ENCODE measurements at places on chromosomes 3 and 15.

DNA sequence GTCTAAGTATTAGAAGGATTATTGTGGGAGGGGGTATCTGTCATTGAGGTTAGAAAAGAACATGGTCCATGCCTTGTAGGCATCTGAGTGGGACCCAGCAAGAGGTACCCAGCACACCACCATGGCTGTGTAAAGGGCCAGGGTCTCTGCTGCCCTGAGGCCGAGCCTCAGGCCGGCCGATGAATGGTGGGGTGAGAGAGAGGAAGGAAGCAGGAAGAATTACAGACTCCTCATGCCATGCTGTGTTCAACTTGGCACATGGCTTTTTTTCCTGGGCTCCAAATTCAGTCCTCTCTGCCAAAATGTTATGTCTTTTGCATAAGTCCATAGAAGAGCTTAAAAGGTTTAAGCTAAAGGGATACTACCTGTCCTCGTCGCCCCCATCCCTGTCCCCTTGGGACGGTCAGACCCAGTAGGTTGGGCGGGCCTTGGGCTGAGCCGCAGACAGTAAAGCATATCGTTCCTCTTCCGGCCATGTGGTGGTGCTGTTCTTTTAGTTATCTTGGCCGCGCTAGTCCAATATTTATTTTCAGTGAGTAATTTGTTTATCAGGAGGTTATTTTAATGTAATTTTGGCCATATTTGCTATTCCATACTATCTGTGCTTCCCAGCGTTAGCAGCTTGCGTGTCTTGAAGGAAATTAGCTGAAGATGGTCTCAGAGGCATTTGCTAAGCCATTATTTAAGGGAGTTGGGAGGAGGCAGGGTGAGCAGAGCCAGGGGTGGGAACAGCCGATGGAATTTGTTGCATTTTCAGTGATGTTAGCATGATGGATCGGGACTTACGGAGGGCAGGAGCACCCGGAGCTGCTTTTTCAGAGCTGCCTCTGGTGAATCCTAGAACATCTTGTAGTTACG is 152.4 kb downstream of the AGBL1 start:
- DNase-seq, result no peak

- no peak for DNase-seq
These were observed 202.2 kb upstream of the CMC1 start for GRCh38 chr3:28039234-28039633.

GRCh38 chr3:19596408-19596807 is 337.6 kb downstream of the EFHB start:
- DNase-seq, result no peak

DNA sequence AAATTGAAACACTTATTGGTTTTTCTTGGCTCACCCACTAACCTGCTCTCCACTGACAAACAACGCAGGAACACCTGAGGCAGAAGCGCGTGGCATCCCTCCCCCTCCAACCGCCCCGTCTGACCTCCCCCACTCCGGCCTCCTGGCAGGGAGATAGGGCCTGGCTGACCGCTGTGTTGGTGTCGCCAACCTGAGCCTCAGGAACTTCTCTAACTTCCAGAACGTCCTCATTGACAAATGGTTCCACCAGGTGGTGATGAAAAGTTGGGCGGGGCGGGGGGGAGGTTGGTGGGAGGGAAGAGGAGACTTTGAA is 22.8 kb downstream of the IL17RD start:
- DNase-seq, result no peak

- DNase-seq, result no peak
These were observed 34.8 kb downstream of the B3GALNT1 start for GRCh38 chr3:161070252-161070930.

DNA sequence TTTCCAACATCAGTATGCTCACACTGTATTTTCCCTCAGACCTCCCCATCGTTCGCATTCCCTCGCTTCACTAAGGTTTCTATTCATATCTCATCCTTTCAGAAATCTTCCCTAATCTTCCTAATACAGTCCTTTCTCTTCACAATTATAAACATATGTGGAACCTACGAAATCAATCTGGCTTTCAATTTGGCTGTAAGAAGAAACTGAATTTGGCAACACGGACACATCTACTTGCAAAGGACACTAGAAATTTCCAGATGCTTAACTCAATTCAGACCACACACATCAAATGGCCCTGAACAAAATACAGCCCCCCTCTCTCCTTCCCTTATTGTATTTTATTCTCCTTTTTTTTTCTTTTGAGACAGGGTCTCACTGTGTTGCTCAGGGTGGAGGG is 39.1 kb upstream of the TM4SF19 start:
- DNase-seq, result no peak

- no peak for DNase-seq
These were observed 25.0 kb downstream of the TGFBR2 start for GRCh38 chr3:30631243-30631904.

DNA sequence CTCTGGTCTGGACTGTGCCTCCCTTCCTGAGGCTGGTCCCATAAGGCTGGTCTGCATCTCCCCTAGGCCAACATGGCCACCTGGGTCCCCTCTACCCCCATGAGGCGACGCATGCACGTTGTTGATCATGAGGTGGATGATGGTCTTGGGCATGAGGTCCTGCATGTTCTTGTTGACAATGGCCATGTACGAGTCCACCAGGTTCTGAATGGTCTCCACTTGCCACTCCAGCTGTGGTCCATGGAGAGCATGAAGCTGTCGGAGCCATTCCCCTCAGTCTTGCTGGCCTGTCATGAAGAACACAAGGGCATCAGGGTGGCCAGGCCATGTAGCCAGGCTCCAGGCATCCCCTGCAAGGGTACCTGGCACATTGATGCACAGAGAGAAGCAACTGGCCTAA is 27.1 kb upstream of the CSPG4 start:
- DNase-seq, result no peak

DNA sequence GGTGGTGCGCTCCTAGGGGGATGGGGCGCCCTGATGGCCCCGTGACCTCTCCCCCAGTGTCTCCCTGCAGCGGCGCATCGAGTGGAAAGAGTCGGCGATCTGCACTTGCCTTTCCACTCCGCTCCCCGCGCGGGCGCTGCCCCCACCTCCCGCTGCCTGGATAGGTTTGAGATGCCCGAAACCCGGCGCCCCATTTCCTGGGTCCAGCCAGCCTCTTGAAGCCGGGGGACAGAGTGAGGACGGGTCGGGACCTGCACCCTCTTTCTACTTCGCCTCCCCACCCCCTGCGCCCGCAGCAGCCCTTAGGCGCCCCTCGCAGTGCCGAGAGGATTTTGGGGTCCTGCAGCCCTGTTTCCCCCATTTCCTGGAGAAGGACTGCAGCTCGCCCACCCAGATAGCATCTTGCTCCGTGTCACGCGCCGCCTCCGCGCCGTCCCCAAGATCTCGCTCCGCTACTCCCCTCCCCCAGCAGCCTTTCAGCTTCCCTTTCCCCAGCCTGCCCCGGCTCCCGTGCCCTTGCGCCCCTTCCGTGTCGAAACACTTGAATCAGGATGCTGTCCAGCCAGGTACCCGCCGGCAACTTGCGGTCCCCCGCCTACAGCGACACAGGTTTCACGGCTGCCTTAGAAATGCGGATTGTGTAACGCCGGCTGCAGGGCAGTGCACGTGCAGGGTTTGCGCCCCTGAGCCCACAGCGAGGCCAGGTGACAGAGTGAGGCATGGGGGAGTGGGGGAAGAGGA is 519 bp downstream of the ABHD6 start:
- peak; percentile 29 for DNase-seq

GRCh38 chr3:32897981-32898623 is 53.3 kb upstream of the CCR4 start:
- DNase-seq, result no peak
